ENCODE measurements at places on chromosomes 3 and 15.

GRCh38 chr3:98068824-98069223, 18.1 kb upstream of the OR5AC2 start:
- DNase-seq = no peak

DNA sequence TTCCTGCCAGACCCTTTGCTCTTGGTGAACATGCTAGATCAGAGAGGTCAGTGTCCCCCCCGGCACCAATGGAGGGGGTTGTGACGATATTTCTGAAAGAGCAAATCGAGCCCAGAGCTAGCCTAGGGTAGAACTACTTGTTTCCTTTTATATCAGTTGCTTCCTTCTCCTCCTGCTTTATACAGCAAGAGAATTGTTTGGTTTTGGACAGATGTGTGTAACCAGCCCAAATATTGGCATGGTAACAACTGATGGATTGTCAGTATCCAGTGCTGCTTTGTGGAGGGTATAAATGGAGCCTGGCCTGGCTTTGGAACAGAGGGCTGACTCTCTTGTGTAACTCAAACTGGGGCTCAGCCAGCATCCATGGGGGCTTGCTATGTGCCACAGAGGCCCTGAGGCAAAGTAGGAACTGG, 27.2 kb downstream of the SNX1 start:
- no peak for DNase-seq

DNA sequence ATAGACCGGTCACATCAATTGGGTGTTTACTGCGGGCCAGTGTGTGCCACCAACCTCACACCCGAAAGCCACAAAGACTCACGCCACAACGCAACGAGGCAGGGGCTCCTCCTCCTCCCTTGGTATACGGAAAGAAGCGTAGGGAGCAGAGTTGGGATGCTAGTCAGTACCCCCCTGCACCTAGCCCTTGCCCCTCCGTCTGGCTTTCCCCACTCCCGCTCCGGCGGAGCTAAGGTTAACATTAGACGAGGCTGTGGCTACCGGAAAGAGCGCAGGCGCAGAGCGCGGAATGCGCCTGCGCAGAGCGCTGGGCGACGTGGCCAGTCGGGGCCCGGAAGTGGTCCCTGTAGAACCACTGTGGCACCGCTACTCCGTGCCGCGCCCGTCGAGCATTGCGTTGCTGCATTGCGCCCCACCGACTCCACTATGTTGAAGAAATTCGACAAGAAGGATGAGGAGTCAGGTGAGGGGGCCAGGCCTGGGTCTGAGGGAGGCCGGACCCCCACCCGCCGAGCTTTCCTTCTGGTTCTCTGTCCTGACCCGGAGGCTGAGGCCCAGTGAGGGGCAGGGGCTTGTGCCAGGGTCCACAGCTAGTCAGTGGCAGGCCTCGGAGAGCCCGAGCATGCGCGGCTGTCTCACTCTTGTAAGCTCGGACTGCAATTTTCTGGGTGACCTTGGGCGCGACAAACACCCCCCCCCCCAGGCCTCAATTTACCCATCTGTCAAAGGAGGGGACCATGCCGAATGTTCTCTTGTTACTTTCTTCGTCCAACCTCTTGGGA, at the start of gene COPG1:
TSS of gene COPG1 (plus strand) at position 323 of the 782 bp plus-strand sequence. CDS start at position 427, 104 bp downstream.
- peak; percentile 91 for DNase-seq

DNA sequence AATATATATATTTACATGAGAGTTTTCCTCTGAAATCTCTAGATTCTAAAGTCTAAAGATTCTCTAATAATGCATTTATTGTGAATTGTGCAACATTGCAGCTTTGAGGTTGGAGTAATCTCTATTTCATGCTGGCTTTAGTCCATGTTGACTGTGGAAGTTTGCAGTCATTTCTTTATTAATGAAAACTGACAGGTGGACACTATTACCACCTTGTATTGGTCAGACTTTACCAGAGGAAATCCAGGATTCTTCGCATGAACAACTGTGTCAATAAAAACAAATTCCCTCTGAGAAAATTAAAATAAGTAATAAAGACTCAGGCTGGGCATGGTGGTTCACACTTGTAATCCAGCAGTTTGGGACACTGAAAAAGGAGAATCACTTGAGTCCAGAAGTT, 274.1 kb downstream of the SHQ1 start:
- DNase-seq = no peak

DNA sequence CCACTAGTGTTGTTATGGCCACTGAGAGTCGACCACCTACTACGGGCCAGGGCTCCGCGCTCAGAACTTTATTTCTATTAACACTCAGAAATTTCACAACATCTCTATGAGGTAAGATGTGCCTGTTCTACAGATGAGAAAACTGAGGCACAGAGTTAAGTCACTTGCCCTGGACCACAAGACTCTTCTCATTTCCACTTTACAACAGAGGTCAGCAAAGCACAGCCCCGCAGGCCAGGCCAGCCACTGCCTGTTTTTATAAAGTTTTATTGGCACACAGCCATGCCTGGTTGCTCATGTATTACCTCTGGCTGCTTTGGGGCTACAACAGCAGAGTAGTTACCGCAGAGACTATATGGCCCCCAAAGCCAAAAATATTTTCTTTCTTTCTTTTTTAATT, 503.6 kb downstream of the SHQ1 start:
- no peak for DNase-seq

GRCh38 chr15:83110381-83110780, 2.9 kb downstream of the TM6SF1 start:
- no peak for DNase-seq

- no peak for DNase-seq
Observed at GRCh38 chr3:73235768-73236167, 174.3 kb downstream of the EBLN2 start.

GRCh38 chr3:13072600-13073325, 466 bp downstream of the IQSEC1 start:
- peak; percentile 42 for DNase-seq

DNA sequence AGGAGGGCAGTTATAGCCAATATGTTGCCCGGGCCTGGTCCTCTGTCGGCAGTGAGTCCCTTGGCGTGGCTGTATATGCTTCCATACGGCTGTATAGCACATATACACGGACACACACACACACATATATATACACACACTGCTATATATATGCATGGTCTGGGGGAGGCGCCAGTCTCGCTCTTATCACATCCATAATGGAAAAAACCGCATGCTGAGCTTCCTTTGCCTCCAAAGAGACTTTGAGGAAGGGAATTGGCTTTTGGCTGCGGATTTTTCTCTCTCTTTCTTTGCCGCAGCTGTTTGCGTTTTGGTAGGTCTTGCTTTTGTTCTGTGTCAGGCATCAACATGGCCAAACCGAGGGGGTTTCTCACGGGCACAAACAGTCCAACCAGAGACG, 11.3 kb upstream of the TMEM115 start:
- DNase-seq = no peak

DNA sequence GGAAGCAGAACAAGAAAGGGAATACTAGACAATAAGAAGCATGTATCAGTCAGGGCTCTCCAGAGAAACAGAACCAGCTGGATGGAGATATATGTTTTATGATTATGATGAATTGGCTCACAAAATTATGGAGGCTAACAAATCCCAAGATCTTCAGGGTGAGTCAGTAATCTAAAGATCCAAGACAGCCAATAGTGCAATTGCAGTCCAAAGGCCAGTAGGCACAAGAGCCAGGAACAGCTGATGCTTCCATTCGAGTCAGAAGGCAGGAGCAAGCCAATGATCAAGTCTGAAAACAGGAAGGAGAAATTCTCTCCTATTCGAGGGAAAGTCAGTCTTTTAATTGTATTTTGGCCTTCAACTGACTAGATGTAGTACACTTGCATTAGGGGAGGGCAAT, 164.9 kb upstream of the ST8SIA2 start:
- no peak for DNase-seq

GRCh38 chr3:135416182-135416581, 549.3 kb upstream of the PPP2R3A start:
- no peak for DNase-seq

DNA sequence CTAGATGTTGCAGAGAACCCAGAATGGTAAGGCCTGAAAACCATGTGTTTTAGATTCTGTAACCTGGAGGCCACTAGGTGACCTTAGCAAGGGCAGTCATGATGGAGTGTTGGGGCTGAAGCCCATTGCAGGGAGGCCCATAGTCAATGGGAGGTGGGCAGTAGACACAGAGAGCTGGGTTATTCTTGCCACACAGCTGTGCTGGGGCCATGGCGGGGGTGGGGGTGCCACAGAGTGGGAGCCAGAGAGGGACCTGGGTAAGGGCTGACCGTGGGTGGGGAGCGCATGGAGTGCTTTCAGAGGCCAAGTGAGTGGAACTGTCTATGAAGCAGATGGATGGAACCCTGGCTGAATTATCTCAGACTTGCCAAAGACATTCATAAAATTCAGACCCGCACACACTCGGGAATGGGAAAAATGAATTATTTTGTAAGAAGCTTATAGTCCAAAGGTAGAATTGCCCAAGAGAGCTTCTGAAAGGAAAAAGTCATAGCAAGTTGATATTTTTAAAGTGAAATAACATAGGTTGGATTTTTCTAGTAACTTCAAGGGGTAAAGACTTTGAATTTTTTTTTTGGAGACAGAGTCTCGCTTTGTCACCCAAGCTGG, 53.9 kb downstream of the SMAD3 start:
- DNase-seq = no peak

GRCh38 chr15:28943611-28944230, 57.9 kb downstream of the APBA2 start:
- no peak for DNase-seq
